Stimulated activated CD4-positive, alpha-beta T cell treated with anti-CD3 and anti-CD28 coated beads, Interleukin-4, amount 100 ng/mL, for 1 hour (primary cell): ENCODE measurements at places on chromosomes 2 and 18.

GRCh38 chr2:33484042-33484621, 7.7 kb downstream of the RASGRP3 start:
- no peak for DNase-seq

- no peak for DNase-seq
These were observed 19.6 kb downstream of the CAPN14 start for GRCh38 chr2:31197669-31198068.

DNA sequence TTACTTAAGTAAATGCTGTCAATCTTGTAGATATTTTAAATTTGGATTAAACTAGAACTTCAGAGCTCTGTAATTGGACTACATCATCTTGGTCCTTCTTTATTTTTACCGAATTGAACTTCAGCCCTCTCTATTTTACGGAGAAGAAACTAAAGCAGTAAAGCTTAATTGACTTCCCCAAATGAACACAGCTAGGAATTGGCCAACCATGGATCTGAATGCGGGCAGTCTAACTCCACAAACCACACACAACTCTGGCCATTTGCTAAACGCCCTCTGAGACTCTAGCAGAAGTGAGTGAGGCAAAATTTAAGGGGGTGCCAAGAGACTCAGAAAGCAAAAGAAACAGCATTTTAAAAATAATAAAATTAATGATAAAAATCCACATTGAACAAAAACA, 86.3 kb upstream of the KCTD1 start:
- DNase-seq: no peak

- DNase-seq: peak; percentile 60
These were observed at the start of gene LTBP1 for GRCh38 chr2:32946314-32947075. Gene LTBP1 (plus strand): TSS chr2:32946953. CDS start chr2:32947325, 372 bp downstream.
